ENCODE measurements at places on chromosomes 4 and X. TPM values are rescaled to one million over a fixed set of nuclear protein-coding genes. Genes with fewer than 3 reads are reported as not detected.

DNA sequence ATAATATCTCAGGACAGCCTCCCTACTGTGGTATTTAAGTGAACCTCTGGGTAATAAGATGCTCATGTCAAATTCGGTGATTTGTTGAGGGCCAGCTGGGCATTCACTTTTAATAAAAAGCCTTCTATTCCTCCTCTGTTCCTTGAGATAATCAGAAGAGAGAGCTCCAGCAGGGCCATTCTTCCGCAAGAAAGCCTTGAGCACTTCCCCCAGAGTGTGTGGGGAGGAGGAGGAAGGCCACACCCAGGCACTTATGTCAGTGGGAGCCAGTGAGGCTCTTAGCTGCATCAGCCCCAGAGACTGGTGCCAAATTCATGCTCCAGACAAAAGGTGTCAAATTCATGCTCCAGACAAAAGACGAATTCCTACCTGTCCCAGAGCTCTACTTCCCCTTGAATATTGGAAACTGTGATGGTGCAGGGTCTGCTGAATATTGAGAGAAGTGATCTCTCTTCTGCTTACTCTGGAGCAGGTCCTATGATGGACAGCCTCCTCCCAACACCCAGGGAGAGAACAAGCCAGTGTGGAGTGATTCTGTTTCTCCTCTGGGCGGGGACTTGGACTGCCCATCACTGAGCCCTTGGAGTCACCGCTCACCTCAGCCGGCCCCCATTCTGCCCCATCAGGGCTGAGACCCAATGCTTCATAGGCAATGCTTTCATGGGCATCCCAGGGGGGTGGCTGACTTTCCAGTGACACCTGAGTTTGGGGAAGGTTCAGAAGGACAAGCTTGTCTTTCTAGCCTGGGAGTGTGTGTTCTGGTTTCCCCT lies 68.1 kb downstream of the FHDC1 start:
- DNase-seq: no peak

NONO gene
- 665 TPM for total RNA-seq

DNA sequence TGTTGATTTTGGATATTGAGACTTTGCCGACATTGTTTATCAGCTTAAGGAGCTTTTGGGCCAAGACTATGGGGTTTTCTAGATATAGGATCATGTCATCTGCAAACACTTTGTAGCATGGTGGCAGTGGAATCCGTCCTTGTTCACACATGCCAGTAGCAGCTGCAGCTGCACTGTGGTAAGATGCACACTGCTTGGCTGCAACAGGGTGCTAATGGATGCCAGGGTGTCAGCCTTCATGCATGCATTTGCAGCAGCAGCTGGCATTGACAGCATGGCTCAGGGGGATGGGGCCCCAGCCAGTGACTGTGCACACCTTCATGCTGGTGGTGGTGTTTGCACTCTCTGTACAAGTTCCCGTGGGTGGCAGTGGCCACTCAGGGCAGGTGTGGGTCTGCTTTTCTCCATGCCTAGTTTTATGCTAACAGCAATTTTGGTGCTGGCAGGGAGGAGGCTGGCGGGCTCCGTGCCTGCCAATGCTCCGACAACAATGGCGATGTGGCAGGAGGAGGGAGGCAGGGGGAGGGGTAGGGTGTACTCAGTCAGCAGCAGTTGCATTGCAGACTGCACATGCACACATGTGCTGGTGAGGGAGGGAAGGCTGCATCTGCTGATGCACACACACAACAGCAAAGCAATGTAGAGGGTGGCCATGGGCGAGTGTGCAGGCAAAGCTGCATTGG lies 37.5 kb downstream of the BEX3 start:
- no peak for DNase-seq

DNA sequence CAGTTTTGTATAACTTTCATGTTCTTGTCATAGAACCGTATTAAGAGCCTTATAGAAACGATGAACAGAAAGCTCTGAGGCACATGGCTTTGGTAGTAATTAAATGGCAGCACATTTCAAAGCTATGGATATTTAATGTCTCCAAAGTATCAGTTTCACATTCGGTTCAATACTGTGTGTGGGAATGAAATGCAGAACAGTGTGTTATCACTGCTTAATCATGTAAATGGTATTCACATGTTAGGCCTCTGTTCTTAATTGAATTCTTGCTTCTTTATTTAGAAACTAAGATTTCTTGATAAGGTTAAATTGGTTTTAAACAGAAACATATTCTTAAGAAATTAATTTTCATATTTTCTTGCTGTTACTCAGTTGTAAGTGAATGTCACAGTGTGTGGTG lies 701.0 kb upstream of the PITX2 start:
- no peak for DNase-seq

DNA sequence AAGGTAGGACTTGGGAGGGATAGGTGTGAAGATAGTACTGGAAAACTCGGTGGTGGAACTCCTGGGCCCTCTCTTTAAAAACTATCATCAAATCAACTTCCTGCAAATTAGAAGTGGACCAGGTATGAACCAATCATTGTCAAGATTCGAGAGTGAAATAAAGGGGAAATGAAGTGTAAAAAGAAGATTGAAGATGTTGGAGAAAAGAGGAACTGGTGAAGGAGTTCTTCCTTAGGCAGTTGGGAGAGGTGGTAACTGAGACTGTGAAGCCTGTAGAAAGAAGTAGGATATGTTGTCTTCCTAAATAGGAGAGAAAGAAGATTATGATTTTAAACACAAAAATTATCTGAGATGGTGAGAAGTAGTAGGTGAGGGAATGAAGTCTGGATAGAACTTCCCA lies 212.2 kb downstream of the PPP1R2C start:
- DNase-seq: no peak

GATA1 gene
- total RNA-seq: 0.26 TPM

DNA sequence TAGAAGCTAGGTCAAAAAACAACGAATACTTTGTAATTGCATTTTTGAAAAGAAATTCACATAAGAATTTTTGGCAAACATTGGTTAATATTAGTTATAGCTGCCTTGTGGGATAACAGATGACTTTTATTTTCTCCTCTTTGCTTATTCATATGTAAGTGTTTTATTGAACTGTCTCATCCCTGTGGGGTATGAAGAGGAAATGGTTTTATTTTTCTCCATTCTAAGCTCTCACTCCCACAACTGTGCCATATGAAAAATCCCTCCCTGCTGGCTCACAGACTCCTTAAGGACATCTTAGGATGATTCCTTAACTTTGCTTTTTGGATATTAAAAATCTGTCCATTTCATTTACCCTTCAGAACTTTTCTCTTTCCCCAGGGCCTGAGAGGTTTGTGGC lies 300.6 kb downstream of the PPP1R2C start:
- DNase-seq: no peak

GRCh38 chr4:71602289-71602900 lies 181.5 kb downstream of the GC start:
- no peak for DNase-seq

DNA sequence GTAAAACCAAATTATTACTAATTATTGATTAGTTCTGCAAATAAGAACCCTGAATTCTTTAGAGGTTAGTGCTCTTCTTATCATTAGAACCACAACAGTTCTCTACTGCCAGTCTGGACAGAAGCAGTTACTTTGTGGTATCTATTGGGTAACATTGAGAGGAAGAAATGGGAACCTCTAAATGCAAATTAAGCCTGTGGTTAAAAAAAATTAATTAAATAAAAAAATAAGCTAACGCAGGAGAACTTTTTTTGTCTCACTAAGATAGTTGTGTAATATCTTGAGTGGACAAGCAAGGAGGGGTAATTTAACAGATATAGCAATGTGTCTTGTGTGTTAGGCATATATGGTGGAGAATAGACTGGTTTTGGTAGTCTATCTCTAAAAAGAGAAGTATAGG lies 32.9 kb upstream of the TET2 start:
- no peak for DNase-seq

- DNase-seq: no peak
Observed at GRCh38 chr4:10784621-10785020, 100.1 kb upstream of the CLNK start.

SLC25A53 gene
- 2.9 TPM for total RNA-seq

DNA sequence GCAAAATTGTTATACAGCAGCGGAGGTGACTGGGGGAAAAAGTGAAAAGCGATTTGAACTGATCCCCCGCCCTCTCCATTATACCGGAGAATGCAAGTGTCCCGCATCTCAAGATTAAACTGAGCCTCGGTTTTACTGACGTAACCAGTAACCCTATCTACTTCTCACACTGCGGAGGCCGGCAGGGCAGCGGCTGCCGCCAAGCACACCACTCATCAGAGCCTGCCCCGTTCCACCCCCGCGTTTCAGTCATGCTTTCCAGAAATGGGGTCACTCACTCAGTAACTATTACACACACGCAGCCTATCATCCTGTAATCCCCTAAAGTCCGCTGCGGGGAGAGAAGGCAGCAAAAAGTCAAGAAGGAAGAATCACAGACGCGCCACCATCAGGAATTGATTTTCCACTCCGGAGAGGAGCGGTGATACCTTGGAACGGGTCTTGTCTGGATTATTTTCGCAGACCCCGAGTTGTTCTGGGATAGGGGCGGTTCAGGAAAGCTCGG lies 1.4 kb downstream of the RPS6KA3 start:
- DNase-seq: peak; percentile 12

CACNA1F gene
- total RNA-seq: 2.7 TPM

- DNase-seq: no peak
Observed at GRCh38 chr4:87241336-87241735, 20.9 kb upstream of the KLHL8 start.

GRCh38 chr4:4780729-4781244 lies 78.7 kb upstream of the MSX1 start:
- DNase-seq: no peak

DNA sequence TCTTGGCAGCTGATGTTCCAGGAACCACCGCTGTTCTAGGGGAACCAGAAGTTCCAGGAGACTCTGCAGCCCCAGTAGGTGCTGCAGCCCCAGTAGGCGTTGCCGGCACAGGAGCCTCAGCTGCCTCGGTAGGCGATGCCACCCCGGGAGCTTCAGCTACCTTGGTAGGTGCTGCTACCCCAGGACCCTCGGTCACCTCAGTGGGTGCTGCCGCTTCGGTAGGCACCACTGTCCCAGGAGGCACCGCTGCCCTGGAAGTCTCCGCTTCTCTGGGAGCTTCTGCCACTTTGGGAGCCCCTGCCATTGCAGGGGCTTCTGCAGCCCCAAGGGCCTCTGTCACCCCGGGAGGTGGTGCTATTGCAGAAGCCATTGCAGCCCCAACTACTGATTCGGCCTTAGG lies 2.8 kb downstream of the ARMCX2 start:
- no peak for DNase-seq

PGRMC2 gene
- 68.2 TPM for total RNA-seq

DNA sequence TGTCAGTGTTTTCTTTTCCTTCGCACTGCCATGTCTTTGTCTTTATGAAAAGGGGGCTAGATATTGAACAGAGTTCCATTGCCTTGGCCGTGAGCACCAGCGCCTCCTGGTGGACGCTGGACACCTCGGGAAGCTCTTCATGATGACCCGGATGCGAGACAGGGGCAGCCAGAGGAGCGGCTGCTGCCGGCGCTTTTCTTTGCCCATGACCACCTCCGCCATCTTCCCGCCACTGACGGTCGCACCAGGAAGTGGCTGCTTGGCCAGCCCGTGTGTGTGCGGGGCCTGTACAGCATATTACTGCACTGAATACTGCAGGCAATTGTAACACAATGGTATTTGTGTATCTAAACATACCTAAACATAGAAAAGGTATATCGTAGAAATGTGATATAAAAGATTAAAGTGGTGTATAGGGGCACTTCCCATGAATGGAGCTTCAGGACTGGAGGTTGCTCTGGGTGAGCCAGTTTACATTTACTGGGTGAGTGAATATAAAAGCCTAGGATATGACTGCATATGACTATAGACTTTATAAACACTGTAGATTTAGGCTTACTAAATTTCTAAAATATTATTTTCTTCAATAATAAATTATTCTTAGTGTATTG lies 15.8 kb upstream of the GRIA2 start:
- DNase-seq: peak; percentile 81

DNA sequence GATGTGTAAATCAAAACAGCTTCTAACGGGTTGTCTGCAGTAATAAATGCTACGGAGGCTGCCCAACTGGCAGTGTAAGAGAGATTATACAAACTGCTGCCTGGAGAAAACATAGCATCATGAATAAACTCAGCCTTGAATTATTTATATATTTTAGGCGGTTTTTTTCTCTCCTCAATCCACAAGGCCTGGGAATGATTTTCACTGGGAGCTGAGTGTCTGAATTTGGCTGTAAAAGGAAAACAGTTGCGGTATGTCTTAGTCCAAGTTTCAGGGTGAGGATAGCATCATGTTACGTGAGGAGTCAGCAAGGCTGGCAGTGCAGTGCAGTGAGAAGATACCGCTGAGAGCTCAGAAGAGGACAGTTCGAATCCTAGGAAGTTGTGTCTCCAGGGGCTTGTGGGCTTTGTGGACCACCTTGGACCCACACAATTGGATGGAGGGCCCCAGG lies 291.5 kb upstream of the BOD1L1 start:
- DNase-seq: no peak

ADAM29 gene
- not detected for total RNA-seq

MAGED4 gene
- 76.9 TPM for total RNA-seq

NDNF gene
- 2.4 TPM for total RNA-seq

CTSO gene
- total RNA-seq: 1.3 TPM

DNA sequence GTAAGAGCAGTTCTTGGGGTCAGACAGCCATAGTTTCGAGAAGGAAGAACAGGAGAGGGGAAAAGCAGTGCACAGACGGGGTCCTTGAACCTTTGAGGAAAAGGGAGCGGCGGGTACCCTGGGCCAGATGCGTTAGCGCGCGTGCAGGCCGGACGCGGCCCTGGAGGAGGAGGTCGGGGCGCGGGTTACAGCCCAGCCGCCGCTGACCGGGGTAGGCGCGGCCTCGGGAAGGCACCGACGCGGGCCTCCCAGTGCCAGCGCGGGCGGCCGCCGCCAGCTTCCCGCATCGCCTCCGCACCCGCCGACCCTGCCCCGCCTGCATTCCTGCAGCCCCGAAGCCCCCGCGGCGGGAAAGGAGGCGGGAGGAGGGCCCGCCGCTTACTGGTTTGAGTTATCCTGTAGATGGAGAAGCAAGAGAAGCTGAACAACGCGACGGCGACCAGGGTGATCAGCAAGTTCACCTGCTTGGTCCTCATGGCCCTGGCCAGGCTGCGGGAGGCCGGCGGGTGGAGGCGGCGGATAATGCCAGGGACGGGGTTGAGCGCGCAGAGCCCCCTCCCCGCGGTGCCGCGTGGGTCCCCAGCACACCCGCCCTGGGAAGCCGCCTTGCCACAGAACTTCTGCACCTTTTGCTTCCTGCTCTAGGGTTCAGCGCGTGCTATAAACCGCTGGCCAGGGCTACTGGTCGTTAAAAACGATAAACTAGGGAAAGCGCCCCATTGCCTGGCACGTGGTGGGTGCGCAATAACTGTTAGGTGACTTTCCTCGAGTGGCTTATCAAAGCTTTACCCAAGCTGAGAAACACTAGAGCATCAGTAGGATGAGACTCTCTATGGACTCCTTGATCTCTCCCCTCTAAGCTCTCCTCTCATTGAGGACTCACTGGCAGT lies at the start of gene MGAT4D:
TSS of gene MGAT4D (minus strand) at position 547 of the 890 bp plus-strand sequence. CDS start at position 476, 71 bp downstream.
- peak; percentile 63 for DNase-seq

- no peak for DNase-seq
Observed at GRCh38 chr4:1544861-1545281, 138.6 kb upstream of the NKX1-1 start.

OSTC gene
- 132 TPM for total RNA-seq

DEFB131A gene
- total RNA-seq: not detected

Data from WTC11 (cell line).